ENCODE measurements at places on chromosomes 5 and 9.

- DNase-seq, result no peak
Measured at GRCh38 chr9:26310294-26310693, 582.3 kb downstream of the CAAP1 start.

DNA sequence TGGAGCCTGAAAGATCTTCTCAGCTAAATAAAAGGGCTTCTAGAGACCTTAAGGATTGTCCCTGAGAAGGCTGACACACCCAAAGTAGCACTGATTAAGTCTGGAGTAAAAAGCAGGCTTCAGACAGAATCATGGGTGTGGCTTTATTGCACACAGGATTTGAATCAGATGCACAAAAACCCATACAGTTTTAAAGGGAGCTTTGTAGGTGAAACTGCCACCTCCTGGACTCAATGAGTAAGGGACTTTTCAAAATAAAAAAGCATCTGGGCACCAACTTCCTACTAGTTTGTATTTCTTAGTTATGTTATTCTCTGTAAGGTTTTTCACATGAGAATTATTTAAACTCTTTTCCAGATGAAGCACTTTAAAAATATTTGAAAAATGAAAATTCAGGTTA lies 129.4 kb downstream of the EDIL3 start:
- DNase-seq, result peak; percentile 11

DNA sequence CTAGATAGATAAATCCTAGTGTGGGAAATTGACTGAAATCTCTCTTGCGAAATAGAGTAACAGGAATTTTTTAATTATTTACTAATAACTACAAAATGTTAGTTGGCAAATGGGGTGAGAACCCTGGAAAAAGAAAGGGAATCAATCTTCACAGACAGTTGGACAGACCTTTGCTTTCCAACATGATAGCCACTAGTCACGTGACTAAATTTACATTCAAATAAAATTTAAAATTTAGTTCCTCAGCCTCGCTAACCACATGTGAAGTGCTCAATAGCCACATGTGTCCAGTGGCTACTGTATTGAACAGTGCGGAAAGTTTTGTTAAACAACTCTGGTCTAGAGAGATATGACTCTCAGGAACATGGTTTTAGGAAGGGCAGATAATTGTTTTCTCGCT lies 289.9 kb upstream of the RASA1 start:
- no peak for DNase-seq

GRCh38 chr9:97900103-97900737 lies 22.1 kb downstream of the TRMO start:
- DNase-seq, result no peak

- no peak for DNase-seq
Measured at GRCh38 chr9:5305741-5306140, 1.2 kb upstream of the RLN2 start.

DNA sequence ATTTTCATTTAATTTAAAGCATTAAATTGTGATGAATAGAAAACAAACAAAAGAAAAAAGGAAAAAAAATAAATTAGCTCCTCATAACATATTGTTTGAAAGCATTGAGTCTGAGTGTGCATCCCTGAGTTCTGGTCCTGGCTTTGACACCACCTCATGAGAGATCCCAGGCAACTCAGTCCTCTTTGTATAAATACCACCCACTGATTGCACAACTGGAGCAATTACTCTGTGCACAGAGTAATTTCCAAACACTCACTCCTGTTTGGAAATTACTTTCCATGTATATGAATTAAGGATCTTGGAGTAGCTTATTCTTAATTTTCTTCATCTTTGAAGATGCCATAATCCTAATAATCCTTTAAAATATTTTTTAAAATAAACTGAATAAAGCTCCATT lies 59.4 kb upstream of the C5orf46 start:
- no peak for DNase-seq

DNA sequence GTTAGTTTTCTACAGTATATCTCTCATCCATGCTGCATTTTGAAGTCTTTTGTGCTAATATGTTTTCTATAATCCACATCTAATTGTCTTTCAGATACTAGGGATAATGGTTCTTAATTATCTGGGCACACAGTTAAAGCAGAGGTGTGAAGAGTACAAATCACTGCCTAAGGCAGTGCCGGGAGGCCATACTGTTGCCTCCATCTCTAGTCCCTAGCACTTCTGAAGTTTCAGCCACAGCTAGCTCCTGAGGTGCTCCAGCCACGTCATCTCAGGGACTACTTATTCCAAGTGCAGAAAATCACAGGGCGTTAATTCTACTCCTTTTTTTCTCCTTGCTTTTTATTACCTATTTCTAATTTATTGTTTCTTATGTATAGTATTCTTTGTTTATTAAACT lies 760.0 kb upstream of the FAM174A start:
- DNase-seq, result no peak

GRCh38 chr5:170631466-170632195 lies 127.8 kb downstream of the KCNIP1 start:
- no peak for DNase-seq

GRCh38 chr5:40790947-40791593 lies 7.1 kb downstream of the PRKAA1 start:
- no peak for DNase-seq

DNA sequence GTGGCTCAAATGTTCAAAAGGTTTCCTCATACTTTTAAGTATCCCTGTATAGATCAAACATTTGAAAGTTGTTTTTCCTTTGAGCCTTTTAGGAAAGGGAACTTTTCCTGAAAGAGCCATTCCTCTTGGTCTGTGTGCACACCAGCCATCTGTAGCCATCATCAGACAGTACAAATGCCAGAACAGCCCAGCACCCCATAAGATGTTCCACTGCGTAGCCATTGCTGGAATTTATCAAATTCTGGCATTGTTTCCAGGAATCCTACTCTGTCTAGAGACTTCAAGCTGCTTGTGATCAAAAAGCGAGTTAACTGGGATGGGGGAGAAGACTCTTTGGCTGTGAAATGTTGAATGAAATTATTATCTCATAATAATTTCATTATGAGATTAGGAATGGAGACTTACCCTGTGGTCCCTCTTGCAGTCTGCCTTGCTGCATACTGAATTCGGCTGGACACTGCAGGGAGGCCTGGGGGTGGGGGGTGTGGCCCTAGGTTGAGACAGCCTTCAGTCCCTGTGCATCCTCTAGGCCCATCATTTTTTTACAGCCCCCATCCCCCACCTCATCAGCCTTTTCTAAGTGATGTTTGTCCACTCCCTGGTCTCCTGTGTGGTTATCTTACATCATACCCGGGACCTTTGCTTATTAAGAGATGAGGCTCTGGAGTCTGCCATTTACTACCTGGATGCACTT lies 99.8 kb downstream of the RALGPS1 start:
- no peak for DNase-seq

DNA sequence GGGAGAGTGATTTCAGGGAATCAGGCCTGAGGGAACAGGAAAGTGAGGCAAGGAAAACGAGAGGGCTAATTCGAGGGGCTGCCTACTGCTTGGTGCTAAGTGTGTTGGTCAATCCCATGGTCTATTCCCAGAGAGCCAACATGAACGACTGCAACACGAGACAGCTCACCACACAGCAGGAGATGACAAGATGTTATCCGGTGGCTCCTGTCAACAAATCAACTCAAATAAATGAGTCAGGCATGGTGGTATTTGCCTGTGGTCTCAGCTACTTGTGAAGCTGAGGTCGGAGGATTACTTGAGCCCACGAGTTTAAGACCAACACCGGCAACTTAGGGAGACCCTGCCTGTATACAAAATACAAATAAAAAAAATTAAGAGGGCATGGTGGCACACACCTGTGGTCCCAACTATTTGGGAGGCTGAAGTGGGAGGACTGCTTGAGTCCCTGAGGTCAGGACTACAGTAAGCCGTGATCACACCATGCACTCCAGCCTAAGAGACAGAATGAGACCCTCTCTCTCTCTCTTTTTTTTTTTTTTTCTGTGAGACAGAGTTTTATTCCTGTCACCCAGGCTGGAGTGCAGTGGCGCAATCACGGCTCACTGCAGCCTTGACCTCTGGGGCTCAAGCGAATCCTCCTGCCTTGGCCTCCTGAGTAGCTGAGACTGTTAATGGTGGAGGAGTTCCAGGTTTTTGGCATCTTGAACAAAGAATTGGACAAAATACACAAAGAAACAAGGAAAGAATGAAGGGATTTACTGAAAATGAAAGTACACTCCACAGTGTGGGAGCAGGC lies 9.0 kb upstream of the FAF2 start:
- no peak for DNase-seq

- no peak for DNase-seq
Measured at GRCh38 chr9:136190656-136191055, 14.3 kb downstream of the LHX3 start.

- DNase-seq, result peak; percentile 34
Measured at GRCh38 chr5:124824637-124825158, 78.3 kb upstream of the ZNF608 start.

DNA sequence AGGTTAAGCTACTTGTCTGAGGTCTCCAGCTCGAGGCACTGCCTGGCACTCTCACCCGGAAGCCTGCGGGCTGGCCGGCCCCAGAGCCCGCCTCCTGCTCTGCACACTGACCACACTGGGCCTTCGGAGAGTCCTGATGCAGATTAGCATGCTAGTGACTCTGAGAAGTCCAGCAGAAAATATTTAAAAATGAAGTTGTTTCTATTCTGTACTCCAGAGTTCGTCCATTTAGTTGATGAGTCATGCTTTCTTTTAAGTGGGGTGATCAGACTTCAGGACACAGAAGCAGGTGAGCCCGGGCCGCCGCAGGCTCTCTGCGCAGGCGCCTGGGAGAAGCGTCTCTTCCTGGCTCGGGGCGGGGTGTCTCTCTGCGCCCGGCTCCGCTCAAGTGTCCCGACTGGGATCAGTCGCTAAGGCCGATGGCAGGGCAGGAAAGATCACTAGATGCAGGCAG lies 32.5 kb downstream of the FAM240B start:
- no peak for DNase-seq

GRCh38 chr5:3853362-3853761 lies 257.7 kb downstream of the IRX1 start:
- DNase-seq, result no peak

DNA sequence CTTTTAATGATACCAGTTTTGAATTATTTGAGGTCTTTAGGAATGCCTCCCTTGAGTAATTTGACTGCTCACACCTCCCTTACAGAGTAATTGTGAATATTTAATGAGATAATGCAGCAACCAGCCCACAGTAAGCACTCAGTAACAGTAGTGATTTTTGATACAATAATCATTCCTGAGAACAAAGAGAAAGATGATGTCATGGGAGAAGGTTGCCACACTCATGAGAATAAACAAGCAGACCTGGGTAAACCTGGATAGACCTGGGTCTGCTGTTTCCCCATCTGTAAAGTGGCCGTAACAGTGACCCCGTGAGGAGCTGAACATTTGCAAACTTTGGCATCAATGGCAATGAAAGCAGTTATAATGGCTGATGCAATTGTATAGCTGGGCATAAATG lies 4.2 kb downstream of the C1QTNF2 start:
- no peak for DNase-seq

DNA sequence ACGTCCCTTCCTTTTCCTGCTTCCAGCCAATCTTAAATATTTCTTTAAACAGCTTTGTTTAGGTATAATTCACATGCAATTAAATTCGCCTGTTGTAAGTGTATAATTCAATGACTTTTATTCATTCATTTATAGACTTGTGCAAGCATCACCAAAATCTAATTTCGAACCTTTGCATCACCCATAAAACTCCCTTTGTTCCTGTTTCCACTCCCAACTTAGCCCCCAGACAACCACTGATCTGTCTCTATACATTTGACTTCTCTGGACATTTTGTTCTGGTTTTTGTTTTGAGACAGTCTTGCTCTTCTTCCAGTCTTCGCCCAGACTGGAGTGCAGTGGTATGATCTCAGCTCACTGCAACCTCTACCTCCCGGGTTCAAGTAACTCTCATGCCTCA lies 71.5 kb downstream of the NR6A1 start:
- no peak for DNase-seq

DNA sequence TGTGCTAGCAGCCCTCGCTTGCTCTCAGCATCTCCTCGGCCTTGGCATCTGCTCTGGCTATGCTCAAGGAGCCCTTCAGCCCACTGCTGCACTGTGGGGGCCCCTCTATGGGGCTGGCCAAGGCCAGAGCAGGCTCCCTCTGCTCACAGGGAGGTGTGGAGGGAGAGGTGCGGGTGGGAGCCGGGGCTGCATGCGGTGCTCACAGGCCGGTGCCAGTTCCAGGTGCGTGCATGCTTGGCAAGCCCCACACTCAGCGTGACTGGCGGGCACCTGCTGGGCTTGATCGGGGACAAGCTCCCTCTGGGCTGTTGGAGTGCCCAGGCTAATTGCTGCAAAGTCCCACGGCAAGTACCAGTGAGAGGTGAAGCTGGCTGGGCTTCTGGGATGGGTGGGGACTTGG lies 170.5 kb downstream of the TRIM36 start:
- no peak for DNase-seq

DNA sequence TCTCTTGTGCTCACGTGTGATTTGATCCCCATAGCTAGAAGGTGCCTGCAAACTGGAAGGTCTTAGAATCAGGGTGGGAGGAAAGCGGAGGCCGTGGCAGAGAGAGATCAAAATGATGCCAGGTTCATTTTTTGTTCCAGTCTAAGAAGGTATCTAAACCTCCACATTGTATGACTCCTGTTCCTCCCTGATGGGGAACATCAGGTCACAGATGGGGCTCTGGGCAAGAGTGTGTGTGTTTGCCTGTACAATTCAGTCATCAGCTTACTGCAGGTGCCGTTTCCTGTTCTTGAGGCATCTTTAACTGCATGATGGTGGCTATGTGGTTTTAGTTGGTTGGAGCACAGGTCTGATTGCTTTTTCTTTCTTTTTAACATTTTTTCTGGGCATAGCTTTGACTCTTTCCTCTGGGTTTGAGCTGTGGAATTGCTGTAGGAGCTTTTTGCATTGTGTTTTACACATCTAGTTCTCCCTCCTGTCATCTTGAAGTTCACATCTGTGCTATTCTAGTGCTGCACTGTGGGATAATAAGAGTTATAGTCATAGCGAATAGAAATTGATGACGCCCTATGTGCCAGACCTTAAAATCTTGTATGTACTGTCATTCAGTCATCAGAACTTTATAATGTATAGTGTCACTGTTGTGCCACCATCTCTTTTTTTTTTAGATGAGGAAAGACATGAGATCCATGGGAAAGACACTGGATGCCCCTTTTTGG lies 30.8 kb downstream of the ARHGAP26 start:
- DNase-seq, result no peak

DNA sequence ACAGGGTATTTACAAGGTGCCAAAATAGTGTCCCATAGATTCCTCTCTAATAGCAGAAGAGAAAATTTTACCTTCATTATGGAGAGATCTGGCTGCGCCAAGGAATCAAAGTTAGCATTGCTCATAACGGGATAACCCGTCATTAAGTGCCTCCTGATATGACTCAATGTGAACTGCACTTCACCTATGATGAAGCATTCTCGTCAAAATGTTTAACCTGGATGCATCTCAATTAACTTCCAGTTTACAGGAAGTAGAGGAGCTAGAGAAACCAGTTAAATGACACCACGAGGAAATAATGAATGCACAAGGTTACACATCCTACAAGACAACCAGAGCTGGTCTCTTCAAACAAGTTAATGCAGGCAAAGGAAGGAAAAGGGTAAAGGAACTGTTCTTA lies 17.2 kb downstream of the FBXW11 start:
- DNase-seq, result no peak

DNA sequence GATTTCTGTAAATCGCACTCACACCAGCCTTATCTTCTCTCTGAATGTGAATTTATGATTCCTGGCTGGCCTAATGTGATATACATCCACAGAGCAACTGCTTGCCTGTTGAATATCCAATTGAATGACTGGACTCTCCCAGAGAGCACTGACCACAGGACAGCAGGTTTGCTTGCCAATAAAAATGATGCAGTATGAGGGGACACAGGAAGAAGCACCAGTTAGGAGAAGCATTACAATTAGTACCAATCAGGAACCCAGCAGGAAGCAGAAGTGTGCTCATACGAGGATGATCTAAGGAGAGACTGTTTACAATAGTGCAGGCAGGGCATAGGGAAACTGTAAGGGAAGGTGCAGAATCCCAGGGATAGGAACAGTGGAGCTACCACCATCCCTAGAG lies 127.2 kb upstream of the ZNF366 start:
- DNase-seq, result no peak
